Activated CD4-positive, alpha-beta memory T cell treated with anti-CD3 and anti-CD28 coated beads, Interleukin-2, amount 10 ng/mL, durations not matched to agents 7 days and 5 days (primary cell): ENCODE measurements at places on chromosomes 7 and 10. TPM values are rescaled to one million over a fixed set of nuclear protein-coding genes. Genes with fewer than 3 reads are reported as not detected.

DLG5 gene
- 9.6 TPM for total RNA-seq

GIMAP8 gene
- 26.4 TPM for total RNA-seq

TMEM236 gene
- total RNA-seq = 0.08 TPM

TRPV6 gene
- not detected for total RNA-seq

ADARB2 gene
- 3.0 TPM for total RNA-seq

TMEM270 gene
- total RNA-seq = not detected
